ENCODE measurements at places on chromosomes 4 and X.

- DNase-seq, result no peak
Measured at GRCh38 chrX:16589211-16589610, 60.7 kb upstream of the S100G start.

DNA sequence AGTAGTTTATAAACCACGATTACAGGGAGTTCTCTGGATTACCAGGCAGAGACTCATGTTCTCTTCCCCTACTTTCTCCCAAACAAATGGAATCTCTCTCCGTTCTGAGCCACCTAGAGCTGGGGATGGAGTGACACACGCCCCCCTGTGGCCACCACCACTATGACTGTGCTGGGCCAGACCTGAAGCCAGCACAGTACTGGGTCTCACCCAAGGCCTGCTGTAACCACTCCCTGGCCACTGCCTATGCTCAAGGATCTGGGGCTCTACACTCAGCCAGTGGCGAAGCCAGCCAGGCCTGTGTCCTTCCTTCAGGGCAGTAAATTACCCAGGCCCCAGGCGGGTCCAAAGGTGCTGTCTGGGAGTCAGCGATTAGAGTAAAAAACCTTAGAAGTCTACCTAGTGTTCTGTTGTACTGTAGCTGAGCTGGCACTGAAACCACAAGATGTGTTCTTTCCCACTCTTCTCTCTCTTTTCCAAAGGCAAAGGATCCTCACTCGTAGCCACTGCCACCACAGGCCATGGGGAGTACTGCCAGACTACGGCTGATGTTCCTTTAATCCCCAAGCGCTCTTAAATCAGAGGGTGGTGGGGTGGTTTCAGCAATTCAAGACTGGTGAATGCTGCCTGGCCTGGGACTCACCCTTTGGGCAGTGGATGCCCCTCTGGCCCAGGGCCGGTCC is 412.2 kb upstream of the ARX start:
- DNase-seq, result no peak

GRCh38 chrX:36640232-36640631 is 367.9 kb upstream of the FAM47C start:
- DNase-seq, result no peak

- no peak for DNase-seq
Measured at GRCh38 chr4:98098764-98099163, 44.5 kb downstream of the STPG2 start.

GRCh38 chr4:95059663-95060062 is 301.9 kb downstream of the BMPR1B start:
- no peak for DNase-seq
